ENCODE measurements at places on chromosomes 6 and 20.
A peak's percentile ranks its signal among the peaks of the same experiment; 100 is the strongest.

- no peak for DNase-seq
Observed at GRCh38 chr6:80142586-80142985, 36.1 kb downstream of the BCKDHB start.

DNA sequence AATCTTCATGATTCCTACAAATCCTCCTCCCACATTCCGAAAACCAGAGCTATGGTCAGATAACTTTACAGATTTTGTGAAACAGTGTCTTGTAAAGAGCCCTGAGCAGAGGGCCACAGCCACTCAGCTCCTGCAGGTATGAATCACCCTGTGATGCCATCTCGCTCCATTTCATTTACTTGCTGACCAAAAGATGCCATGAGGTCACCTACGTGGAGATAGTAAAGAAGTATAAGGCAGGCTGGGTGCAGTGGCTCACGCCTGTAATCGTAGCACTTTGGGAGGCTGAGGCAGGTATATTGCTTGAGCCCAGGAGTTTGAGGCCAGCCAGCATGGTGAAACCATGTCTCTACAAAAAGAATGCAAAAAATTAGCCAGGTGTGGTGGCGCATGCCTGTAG, 30.9 kb downstream of the STK4 start:
- DNase-seq: no peak

GRCh38 chr20:37526238-37526838, 1.3 kb downstream of the BLCAP start:
- no peak for DNase-seq

- DNase-seq: peak; percentile 10
Observed at GRCh38 chr6:39791850-39792539, at the start of gene DAAM2. DAAM2 (plus strand) TSS chr6:39792376; CDS start chr6:39856303, 63,927 bp downstream.

DNA sequence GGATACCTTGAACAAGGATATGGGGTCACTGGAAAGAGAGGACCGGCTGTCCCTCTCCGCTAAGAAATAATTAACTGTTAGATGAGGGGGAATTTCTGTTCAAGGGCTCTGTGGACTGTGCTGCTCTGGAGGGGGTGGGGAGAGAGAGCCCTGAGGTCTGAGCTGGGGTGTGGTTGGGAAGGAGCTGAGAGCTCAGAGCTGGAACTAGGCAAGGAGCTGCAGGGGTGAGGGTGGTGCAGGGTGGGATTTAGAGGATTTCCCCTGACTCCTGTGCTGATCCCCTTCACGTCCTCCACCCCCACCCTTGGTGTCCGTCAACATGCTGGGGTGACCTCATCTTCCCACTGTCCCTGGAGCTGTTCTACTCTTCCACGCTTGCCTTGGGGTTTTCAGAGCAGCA, 52.5 kb downstream of the HLA-A start:
- no peak for DNase-seq

GRCh38 chr6:15500078-15500740, 162.6 kb downstream of the DTNBP1 start:
- DNase-seq: no peak

GRCh38 chr20:516799-517198, 26.8 kb downstream of the CSNK2A1 start:
- no peak for DNase-seq

DNA sequence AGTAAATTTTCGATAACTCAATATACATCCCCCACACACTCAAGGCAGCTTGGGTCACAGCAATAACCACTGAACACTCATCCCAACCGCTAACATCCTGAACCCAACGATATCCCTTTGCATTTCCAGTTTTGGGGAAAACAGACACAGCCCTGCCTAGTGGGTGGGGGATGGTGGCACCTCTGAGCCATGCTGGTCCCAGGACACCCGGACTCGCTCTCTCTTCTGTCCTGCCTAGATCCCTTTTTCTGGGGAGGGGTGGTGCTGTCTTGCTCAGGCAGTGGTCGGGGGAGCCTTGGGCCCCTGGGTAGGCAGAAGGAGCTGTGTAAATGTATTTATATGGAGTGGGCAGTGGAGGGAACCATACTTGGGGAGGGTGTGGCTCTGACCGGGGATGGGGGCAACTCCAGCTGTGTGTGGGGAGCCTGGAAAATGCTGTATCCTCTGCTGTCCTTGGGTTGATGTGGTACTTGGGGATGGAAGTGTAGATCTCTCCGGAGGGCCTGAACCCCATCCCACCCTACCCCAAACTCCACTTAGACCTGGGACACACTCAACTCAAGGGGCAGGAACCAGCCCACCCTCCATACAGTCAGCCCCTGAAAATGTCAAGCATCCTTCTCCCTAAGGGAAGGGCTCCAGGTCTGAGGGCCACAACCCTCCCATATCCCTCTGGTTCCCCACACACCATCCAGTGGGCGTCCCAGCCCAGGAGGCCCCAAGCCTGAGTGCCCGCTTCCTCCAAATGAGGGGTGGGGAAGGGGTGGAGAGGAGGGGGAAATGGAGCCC, 23.7 kb upstream of the SLC22A7 start:
- DNase-seq: no peak

DNA sequence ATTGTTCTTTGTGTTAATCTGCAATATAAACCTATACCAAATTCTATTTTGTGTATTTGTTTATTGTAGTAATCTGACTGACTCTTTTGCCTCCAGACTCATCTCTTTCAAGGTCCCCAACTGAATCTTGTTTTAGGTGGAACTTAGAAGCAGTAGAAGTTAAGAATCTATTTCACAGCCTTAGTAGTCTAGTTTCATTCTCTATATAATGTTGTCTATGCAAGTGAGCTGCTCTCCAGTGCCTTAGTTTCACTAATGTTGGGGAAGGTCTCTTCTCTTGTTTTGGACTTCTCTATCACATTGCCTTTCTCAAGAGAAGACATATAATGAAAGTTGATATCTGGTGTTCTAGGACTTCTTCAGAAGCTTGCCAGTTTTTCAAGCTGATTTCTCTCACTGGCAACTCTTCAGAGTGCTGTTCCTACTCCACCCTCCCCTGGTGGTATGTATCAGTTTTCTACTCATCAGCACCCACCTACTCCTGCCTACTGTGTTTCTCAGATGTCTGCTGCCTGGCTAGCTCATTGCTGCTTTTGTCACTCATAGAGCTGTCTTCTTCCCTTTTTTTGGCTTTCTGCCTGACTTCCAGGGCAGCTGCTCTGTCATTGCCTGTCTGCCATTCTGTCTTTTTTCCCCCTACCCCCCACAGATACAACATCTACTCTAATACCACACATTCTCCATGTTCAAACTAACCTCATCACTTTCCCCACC, 82.1 kb downstream of the PTPRA start:
- DNase-seq: no peak

DNA sequence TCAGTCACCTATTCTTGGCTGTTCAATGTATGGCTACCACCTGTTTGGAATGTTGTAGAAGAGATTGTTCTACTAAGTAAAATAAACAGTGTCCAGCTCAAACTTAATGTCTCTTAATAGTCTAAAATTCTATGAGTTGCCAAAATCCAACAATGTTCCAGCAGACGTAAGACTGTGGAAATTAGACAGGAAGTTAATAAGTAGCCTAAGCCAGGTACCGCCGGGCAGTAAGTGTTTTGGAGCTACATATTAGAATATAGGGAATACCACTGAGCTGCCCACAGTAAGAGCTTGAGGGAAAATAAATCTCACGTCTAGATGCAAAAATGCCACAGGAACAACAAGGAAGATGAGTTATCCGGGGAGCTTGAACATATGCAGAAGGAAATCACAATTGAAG, 7.8 kb upstream of the MANEA start:
- no peak for DNase-seq

DNA sequence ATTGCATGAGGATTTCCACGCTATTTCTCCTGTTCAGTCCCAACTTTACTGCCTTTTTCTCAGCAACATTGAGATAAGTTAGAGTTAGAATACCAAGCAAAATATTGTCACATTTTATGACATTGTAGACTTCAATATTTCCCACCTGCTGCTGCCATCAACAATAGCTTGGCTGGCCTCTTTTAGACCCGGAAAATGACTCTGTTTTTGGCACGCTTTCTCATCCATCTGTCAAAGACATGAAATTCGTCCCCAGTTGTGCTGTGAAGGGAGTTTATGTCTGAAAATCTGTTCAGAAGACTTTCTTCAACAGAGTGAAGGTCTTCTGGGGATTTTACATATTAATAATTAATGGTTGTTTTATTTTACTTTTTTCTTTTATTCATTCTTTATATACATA, 857.3 kb downstream of the FRK start:
- DNase-seq: no peak

DNA sequence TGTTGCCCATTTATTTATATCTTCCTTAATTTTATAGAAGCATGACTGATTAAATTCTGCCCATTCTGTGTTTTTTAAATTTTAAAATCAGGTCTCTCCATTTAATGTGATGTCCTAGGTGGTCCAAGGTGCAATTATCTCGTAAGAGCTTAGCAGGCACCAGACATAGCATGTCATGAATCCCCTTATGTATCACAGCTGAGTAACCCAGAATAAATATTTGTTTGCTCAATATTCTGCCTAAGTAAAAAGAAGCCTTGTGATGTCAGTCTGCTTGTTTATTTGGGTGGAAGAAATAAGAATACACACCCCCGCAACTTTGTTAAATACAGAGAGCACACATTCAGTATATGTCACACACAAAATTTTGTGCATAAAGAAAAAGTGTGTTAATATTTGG, 211.3 kb downstream of the FARS2 start:
- DNase-seq: no peak

- no peak for DNase-seq
Observed at GRCh38 chr20:62644044-62644795, 1.9 kb downstream of the SLCO4A1 start.

DNA sequence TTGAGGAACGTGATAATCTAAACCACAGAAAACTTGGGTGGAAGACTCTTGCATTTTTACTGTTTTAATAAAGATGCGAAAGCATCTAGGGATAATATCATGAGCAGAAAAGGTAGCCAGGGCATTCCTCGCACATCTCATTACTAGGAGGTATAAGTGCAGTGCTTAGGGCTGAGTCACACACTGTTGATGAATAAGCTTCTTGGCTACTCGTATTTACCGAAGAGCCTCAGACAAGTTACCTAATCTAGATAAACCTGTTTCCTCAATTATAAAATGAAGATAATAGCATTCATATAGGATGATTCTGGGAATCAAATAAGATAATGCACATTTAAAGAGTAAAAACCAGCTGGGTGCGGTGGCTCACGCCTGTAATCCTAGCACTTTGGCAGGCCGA, 780 bp upstream of the KIAA0319 start:
- no peak for DNase-seq

GRCh38 chr20:48186447-48186846, 401.2 kb upstream of the SULF2 start:
- no peak for DNase-seq

GRCh38 chr6:160137989-160138835, 16.6 kb downstream of the SLC22A1 start:
- peak; percentile 42 for DNase-seq

DNA sequence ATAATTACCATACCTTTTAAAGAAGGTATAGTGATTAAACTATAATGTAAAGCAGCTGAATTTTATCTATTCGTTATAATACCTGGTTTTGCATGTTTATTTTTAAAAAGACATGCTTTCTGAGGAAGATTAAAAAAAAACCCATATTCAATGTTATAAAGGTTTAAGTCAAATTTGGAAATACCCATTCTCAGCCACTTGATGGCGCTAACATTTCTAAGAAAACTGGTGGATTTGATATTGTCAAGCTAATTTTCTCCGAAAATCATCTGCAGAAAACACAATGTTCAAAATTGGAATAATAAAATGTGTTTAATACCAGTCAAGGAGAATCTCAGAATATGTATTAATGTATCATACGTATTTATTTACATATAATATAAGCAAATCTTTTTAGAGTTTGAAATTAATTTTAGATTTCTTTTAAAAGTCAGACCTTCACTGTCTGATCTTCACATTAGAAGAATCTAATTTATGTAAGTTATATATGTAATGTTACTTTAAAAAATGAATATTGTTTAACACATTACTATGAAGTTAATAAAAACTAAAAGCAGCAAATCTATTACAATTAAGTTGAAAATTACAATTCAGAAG, 35.0 kb downstream of the SHPRH start:
- DNase-seq: no peak

- DNase-seq: no peak
Observed at GRCh38 chr20:13791540-13792459, 7.0 kb downstream of the NDUFAF5 start.

DNA sequence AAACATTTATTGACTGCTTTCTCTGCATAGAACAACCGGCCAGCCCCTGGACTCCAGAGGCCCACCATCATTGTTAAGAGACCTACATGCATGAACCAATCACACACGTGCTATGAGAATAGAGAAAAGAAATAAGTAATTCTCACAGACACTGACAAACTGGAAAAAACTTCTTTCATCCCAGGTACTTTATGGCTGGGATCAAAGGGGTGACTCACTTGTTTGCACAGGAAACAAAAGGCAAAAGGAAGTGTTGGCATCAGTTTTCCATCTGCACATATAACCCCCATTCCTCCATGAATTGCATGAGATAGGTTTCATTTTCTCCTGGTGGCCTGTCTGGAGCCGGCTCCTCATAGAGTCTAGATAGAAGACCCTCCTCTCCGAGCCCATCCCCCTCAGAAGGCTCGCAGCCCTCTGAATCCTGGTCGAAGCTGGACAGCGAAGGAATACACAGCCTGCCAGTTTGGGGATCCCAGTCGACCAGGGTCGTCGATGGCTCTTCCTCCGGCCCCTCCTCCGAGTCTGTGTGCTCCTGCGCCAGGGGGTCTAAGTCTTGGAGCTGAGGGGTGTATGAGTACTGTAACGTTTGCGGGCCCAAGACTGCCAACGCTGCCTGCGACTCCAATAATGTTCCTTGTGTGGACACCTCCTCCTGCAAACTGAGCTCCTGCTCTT, 43.3 kb downstream of the IL20RA start:
- DNase-seq: no peak

DNA sequence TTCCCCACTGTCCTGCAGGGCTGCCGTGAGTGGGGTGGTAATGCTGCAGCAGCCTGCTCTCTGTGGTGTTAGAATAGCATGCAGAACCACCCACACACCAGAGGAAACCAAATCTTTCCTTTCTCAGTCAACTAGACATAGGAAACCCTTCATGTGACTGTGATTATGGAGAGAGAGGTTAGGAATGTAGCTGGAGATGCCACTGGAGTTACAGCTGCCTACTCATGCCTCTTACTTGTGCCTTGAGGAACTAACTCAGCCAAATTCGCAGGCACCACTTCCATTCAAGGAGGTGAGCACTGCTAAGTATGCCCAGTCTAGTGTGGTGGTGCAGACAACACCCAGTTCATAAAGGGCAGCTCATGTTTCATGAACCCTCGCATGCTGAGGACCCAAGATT, 27.4 kb downstream of the MUC22 start:
- DNase-seq: no peak

All from HuH-7.5 (cell line).